ENCODE measurements at places on chromosomes 4 and X.

DNA sequence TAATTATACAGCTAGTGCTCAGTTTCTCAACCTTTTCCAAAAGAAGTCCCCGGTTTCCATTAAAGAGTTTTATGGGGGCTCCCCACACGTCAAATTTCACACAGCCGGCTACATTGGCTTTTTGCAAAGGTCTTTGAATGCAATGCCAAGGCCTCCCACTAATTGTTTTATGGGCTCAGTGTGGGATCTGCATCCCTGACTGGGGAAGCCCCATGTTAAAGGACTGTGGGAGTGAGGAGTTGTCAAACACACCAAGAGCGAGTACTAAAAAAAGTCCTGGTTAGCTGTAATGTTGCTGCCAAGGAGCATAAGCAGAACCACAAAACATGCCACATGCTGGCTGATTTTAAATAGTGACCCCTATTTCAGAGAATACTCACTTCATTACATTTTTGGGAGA, 162.6 kb downstream of the BMPR1B start:
- DNase-seq: no peak

DNA sequence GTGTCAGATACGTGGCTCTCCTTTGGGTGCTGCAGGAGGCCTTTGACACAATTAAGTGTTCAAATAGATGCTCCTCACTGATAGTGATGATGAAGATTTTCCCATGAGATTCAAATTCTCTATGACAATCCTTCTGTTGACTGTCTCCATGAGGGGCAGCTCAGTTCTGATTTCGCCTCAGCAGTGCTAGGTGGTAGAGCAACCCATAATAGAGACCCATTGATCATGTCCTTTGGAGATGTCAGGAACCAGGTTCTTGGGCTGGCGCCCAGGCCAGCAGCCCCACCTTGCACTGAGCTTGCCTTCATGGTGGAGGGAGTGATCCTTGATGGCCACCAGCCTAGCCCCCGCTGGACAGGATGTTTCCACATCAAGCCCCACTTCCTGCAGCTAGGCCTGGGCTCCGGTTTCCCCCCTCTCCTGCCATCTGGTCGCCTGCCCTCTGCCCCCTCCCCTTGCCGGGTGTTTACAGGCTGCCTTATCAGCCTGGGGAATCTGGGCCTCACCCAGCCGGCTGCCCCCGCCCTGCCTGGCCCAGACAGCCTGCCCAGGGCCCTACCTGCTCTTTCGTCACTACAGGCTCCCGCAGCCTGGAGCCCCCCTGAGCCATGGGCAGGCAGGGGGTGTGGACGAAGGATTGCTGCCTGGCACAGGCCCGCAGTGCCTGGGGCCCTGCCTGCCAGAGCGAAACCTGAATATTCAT, 12.6 kb downstream of the ELF4 start:
- no peak for DNase-seq

DNA sequence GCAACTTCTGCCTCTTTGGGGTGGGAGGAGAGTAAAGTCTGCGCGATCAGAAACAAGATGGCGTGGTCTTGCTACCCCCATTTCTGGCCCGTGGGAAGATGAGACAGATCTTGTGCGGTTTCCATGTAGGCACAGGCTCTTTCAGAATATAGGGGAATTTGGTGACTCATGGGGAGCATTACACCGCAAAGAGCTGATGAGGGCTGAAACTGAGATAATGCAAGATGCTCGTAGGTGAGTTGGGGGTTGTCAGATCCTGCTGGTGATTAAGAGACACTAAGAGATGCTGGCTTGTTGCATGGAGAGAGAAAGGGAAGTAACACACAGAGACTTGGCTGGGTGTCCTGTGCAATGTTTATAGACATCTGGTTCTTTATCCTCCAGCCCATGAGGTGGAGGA, 1.5 kb downstream of the EVC start:
- no peak for DNase-seq

DNA sequence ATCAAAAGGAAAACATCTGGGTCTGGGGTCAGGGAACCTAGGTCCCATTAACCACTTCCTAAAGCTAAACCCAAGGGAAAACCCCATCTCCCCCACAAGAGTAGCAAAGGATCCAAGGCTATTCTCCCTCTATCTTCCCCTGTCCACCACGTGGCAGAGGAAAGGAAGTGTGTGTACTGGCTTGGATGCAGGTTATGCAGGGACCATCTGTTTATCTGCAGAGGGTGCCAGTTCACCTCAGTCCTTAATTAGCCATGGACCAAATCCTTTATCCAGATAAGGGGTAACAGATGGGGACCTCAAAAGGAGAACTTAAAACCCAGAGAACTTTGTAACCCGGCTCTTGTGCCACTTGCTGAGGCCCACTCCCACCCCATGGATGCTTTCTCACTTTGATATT, 135.3 kb downstream of the ZNF518B start:
- no peak for DNase-seq
